ENCODE measurements at places on chromosomes 5 and 9. TPM values are rescaled to one million over a fixed set of nuclear protein-coding genes. Genes with fewer than 3 reads are reported as not detected.
A peak's percentile ranks its signal among the peaks of the same experiment; 100 is the strongest.

DNA sequence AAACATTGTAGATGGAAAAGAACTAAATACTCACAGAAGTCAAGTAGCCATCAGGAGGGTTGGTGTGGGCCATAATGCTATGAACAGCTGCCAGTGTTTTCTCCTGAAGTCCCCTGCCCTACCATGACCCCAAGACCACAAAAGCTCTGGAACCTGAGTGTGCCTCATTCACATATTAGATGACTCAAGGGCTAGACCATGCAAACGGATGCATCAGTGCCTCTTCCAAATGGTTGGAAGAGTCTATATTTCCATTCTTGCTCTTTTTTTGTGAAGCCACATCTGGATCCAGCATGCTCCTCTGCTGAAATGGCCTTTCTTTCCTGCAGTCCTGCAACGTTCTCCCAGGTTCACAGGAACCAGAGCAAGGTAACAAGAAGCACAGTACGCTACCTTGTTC lies 136.6 kb upstream of the EPB41L4A start:
- DNase-seq: no peak

DNA sequence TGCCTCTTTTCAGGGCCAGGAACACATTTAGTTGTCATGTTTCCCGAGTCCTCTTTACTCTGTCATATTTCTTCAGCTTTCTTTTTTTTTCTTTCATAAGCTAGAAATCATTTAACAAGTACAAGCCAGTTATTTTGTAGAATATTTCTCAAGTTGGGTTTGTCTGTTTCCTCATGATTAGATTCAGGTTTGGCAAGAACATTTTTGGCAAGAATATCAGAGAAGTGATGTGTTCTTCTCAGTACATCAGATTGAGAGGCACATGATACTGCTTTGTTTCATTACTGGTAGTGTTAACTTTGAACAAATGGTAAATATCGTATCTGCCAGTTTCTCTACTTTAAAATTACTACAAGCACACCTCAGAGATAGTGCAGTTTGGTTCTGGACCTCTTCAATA lies 45.1 kb downstream of the PCSK5 start:
- no peak for DNase-seq

- peak; percentile 71 for DNase-seq
These were observed 2309.8 kb upstream of the WWC1 start for GRCh38 chr5:165981671-165982070.

DNA sequence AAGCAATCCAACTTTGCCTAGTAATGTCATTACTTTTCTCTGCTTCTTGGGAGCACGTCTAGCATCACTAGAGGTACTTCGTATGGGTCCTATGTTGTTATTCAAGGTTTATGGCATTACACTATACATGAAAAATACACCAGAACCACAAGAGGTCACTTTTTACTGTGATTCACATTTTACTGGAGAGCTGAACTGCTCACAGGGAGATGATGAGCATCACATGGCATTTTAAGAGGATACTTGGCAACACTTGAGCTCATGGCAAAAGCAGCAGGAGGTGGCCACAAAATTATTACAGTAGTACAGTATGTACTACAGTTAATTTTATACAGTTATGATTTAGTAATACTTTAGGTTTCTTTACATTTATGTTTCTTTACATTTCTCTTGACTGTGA lies 223.4 kb downstream of the PARP8 start:
- no peak for DNase-seq

DNA sequence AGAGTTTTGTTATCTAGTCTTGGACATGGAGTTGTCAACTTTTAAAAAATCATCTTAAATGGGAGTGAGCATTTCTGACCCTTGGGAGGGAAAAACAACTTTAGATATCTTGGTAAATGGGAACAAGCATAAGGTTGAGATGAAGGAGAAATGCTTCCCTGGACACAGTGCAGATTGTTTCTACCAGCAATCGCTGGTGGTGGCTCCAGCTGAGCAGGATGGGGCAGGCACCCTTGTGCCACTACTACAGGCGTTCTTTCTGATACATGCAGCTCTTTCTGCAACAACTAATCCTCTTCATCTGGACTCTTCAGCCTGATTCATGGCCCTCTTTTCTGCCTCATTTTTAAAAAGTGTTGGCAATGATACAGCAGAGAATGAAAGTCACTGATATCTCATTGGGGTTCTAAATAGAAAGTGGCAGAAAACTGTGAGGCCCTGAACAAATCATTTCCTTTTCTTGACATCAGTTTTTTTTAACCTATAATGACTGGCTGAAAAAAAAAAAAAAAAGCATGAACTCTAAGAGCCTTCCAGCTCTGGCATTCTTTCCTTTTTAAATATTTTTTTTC lies 409.4 kb upstream of the PTGER4 start:
- peak; percentile 87 for DNase-seq

GRCh38 chr5:158911693-158912363 lies 187.9 kb downstream of the EBF1 start:
- no peak for DNase-seq

DNA sequence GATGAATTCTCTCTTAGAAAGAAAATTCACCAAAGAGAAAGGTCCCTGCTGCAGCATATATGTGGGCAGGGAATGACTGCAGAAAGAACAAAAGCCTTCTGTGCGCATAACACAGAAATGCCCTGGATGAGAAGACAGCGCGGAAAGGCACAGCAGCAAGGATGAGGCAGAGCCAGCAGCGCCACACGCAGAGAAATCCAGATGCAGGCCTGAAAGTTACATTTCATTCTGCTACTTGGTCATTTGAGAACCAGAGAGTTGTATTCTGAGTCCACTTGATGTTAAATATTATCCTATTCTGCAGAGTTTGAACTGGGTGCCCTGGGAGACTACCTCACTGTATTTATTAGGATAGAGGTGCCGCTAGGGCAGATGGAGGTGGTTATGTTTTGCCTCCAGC lies 68.5 kb downstream of the GLDC start:
- no peak for DNase-seq

DNA sequence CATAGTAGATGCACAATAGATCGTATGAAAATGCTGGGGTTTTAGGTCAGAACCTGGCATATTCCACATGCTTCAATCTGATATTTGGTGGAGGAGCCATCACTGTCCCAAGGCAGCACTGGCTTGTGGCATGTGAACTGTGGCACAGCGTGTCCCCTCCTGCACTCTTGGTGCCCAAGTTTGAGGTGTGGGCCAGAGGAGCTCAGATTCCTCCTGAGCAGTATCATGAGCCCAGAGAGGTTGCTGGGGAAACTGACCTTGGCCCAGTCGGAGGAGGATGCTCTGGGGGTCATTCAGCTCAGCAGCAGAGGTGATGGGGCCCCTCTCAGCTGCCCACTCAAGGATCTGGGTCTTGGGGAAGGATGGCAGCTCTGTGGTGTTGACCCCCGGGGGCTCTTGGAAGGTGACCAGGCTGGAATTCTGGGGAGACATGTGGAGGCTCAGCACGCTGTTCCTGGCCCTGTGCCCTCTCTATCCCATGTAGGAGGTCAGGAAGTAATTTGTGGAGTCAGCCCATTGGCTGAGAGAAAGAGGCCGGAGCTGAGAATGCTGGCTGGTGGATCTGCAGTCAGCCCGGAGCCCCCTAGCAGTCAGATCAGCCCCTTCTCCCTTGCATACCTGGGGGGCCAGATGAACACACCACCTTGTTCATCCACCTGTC lies 23.7 kb downstream of the FPGS start:
- DNase-seq: no peak

- DNase-seq: no peak
These were observed 426.7 kb downstream of the CDK5RAP2 start for GRCh38 chr9:120153258-120153657.

DNA sequence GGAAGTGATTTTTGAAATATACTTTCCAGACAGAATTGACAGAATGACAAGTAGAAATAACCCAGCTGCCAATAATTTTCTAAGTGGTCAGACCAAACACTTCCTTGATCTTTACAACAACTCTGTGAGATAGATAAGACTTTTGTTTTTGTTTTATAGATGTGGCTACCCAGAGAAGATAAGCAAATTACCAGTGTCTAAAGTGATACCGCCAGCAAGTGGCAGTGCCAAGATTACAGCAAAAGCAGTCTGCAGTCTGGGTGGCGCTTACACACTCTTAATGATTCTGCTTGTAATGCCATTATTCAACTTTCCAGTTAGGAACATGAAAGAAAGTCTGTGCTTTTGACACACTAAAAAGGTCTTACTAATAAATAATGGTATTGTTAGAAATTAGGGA lies 92.1 kb downstream of the HCN1 start:
- no peak for DNase-seq

DNA sequence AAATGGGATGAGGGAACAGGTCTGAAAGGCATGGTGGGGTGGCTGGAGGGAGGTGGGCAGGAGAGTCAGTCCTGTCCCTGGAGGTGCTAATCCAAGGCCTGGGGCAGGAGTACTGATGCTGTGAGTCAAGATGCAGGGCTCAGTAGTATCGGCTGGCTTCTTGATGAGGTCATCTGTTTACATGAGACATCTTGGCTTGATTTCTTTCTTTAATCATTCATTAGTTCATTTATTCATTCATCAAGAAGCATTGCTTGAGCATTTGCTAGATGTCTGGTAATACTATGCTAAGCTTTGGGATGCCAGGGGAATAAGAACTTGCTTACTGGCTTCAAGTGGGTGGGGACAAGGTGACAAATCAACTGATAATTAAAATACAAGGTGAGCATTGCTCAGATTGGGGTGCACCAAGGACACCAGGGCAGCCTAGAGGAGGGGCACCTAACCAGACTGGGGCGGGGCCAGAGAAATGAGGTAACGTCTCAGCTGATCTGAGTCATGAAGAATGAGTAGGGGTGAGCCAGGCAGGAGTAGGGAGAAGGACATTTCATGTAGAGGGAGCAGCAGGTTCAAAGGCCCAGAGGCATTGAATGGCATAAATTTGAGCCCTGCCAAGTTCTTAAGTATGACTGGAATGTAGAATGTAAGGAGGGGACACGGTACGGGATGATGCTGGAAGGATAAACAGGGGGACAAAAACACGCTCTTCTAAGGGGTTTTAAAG lies 88.8 kb downstream of the EGFLAM start:
- DNase-seq: no peak

DNA sequence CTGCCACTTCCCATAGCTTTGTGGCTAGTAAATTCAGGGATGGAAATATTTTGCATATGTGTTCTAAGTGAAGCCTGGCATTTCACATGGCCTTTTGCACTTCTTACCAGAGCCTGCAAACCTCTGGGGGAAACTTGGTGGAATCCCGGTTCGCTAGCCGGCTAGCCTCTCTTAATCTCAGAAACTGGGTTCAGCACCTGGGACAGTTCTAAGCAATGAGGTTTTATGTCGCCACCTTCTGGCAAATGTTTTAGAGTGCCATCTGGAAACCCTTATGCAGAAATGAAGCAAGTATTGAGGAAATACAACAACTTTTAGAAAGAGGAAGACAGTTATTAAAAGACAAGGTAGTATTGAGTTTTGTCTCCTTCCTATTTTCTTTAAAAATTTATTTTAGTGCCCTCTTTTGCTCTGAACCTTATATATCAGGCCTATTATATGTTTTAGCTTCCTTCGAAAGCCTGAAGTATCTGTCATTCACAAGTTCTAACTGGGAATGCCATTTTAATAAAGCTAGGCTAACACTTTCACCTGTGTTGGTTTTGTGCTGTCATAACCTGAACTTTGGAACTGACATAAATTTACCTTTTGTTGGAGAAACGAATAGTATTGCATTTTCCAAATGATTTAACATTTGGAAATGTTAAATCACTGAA lies 963 bp upstream of the HTR1A start:
- DNase-seq: peak; percentile 85

DNA sequence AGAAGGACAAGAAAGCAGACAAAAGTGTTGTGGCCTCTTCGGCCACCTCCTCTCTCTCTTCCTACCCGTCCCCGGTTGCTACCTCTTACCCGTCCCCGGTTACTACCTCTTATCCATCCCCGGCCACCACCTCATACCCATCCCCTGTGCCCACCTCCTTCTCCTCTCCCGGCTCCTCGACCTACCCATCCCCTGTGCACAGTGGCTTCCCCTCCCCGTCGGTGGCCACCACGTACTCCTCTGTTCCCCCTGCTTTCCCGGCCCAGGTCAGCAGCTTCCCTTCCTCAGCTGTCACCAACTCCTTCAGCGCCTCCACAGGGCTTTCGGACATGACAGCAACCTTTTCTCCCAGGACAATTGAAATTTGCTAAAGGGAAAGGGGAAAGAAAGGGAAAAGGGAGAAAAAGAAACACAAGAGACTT lies 2.4 kb downstream of the EGR1 start:
- no peak for DNase-seq

DNA sequence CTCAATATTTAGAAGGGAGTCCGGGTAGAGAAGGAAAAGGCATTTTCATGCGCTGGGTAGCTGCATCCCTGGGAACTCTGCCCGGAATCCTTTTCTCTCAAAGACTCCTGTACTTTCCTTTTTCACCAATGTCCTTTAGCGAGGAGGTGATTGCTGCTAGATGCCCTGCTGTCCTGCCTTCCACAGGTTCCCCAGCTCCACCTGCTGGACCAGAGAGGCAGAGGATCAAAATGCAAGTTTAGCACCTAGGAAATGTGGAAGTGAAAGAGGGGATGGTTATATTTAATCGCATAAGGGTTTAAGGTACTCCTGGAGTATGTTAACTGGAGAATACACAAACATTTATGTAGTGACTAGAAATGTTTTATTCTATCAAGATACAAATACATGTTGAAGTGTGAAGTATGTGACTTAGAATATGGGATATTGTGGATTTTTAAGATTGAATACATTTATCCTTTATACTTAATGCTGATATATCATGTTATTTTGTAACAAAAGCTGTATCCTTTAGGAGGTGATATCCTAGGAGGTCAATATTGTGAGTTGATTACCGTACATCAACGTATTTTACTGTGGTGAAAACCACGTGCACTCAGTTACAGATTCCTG lies 145.7 kb downstream of the ARHGAP26 start:
- DNase-seq: no peak

DNA sequence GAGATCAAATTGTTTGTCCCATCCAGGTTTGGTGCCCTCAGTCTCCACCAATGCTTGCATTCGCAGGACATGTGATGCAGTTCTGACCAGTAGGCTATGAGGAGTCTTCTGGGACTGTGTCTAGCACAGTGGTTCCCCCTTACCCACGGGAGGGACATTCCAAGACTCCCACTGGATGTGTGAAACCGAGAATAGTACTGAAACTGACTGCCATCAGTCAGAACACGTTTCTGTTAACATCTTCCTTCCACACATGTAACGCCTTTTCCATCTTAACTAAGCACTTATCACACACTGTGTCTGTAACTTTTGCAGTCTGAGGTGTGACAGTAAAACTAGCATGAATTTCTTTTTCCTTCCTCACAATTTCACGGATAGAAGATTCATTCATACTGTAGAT lies 74.7 kb downstream of the PTTG1 start:
- DNase-seq: no peak

DNA sequence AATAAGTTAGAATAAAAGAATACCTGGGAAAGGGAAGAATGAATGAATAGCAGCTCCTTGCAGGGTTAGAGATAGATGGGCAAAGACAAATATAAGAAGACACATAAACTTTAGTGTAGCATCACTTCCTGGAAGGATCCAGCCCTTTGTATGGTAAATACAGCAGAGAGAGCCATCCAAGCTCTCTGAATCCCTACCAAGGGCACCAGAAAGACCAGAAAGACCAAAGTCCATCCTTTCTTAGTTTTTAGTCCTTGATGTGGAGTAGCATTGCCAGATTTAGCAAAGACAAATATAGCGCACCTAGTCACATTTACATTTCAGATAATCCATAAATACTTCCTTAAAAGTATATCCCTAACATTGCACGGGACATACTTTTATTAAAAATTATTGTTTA lies 56.1 kb upstream of the C9orf72 start:
- DNase-seq: no peak

GRCh38 chr9:134955156-134955555 lies 37.4 kb upstream of the FCN1 start:
- DNase-seq: no peak

Gene HACD4
- total RNA-seq: 8.7 TPM

Gene ADGRD2
- not detected for total RNA-seq

Gene TEX48
- not detected for total RNA-seq

Gene INSL6
- total RNA-seq: 6.3 TPM

Gene PCDH12
- 5.1 TPM for total RNA-seq

Gene RAD1
- 77.3 TPM for total RNA-seq

Gene ANKRD31
- total RNA-seq: 1.2 TPM
